ENCODE measurements at places on chromosomes 4 and X.

DNA sequence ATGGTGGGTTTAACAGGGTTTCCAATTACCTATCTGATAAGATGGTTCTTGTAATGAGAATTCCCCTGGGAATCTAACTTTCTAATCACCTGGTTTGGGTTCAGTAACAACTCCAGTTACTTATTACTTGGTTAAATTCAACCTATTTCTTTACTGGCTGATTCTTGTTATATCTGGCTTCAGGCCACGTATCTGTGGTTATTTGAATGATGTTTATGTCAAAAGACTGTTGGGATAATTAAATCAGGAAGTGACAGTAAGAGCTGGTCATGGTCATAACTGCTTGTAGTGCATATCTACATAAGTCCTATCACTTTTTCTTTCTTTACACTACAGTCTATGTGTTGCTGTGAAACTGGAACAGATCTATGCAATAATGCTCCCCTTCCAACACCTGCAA lies 108.1 kb downstream of the MID1 start:
- peak; percentile 36 for DNase-seq

DNA sequence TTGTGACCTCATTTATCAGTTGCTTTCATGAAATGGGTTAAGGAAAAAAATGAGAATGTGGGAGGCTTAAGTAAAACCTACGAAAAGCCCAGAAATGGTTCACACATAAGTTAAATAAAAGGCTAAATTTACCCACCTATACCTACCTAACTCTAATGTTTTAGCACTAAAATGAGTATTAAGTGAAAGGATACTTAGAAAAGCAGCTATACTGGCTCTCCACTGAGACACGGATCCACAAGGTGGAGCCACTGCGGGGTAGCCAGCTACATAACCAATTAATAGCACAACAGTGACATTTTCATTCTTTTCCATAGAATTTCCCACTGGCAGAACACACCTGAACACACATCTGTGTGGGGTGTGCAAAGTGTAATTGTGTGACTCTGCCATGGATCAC lies 101.9 kb downstream of the MAML3 start:
- peak; percentile 63 for DNase-seq

GRCh38 chrX:139360356-139360755 lies 170.2 kb upstream of the F9 start:
- DNase-seq, result no peak

GRCh38 chr4:88240297-88240714 lies 44.1 kb downstream of the PPM1K start:
- peak; percentile 11 for DNase-seq
